Left ventricle myocardium superior (tissue), 1 donor: ENCODE measurements at places on chromosomes 2 and 18.

DNA sequence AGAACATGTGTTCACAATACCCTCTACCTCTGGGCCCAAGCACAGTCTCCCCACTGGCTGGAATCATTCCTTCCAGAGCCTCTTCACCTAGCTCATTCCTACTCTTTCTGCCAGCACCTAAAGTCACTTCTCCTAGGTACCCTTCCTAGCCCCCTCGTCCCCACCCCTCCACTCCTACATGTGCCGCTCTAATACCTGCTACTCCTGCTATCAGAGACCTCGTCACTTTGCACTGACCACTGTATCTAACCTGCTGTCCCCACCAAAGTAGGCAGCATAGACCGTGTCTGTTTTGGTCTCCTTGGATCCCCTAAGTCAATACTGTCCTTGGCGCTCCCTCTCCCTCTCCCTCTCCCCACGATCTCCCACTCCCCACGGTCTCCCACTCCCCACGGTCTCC is 53.2 kb upstream of the PKDCC start:
- no peak for DNase-seq

DNA sequence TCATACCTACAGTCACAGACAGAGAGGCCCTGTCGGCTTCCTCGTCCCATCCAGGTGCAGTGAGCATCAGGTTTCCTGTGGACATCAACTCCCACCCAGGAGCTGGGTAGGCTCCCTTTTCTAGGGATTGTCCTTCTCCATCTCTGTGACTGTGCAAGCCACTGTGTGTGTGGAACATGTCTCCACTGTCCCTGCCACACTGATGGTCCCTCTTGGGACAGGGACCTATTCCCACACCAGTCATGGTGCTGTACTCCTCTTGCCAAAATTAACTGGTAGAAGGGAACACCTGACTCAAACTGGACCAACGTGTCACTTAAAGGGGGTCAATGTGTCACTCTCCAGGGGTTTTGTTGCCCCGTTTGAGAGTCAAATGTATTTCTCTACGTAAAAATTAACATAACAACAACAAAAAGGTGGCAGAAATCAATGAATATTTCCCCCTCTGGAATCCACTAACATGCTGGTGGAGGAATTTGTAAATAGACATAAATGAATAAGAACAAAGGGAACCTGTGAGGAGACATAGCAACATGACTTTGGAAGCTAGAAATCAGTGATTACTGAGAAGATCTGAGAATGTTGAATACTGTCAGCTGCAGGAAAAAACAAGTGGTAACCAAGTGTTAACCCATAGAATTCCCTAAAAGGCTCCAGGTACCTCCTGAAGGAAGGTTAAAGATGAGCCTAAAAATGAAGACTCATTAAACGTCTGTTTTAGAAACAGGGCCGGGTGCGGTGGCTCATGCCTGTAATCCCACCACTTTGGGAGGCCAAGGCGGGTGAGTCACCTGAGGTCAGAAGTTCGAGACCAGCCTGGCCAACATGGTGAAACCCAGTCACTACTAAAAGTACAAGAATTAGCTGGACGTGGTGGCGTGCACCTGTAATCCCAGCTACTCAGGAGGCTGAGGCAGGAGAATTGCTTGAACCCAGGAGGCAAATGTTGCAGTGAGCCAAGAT is 40.4 kb downstream of the SH2D6 start:
- DNase-seq = no peak

- DNase-seq = no peak
Measured at GRCh38 chr18:80132180-80132812, 23.2 kb downstream of the ADNP2 start.

DNA sequence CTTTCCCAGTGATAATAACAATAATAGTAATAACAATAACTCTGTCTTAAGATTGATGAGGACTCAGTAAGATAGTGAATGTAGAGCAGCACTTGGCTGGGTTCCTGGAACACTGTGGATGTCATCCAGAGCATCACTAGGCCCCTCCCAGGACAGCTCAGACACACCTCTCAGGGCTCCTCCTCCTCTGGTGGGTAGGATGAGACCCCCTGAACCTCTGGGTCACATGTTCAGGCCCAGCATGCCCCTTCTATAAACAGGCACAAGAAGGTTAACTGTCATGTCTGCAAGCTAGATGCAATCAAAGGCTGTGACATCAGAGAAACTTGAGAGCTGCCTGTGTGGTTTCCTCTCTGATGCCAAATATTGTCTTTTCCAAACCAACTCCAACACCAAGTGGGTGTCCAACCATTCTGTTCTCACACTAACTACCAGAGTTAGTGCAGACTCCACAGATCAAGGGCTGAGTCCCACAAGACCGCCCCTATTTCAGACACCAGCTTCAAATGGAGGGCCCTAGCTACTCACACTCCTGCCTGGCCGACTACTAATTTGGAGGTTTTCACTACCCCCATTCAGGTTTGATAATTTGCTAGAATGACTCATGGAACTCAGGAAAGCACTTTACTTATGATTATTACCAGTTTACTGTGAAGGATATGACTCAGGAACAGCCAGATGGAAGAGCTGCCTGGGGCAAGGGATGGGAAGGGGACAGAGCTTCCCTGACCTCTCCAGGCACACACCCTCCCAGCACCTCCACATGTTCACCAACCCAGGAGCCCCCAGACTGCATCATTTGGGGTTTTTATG is 46.4 kb upstream of the BZW1 start:
- DNase-seq = no peak

- DNase-seq = no peak
Measured at GRCh38 chr2:143217512-143218115, 88.4 kb downstream of the ARHGAP15 start.

GRCh38 chr2:178234648-178235047 is 40.3 kb downstream of the OSBPL6 start:
- DNase-seq = no peak

DNA sequence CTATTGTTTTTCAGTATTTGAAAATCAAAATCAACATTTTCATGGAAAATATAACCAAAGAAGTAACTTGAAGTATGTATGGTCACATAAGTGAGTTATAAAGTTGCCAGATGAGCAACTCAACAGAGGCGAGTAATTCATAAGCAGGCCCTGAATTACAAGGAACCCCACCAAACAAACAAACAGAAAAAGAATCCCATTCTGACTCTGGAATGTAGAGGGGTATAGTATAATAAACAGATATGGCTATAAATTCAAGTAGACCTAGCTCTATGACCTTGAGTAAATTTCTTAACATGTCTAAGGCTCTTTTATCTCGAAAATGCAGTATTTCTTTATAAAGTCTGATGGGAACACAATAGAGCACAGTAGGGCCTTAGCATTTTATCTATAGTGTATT is 4.7 kb upstream of the CDH2 start:
- DNase-seq = no peak

- no peak for DNase-seq
Measured at GRCh38 chr2:159808032-159808425, 10.0 kb upstream of the CD302 start.

- no peak for DNase-seq
Measured at GRCh38 chr2:66530651-66531050, 95.7 kb downstream of the MEIS1 start.

- no peak for DNase-seq
Measured at GRCh38 chr2:66968946-66969345, 428.2 kb upstream of the ETAA1 start.

DNA sequence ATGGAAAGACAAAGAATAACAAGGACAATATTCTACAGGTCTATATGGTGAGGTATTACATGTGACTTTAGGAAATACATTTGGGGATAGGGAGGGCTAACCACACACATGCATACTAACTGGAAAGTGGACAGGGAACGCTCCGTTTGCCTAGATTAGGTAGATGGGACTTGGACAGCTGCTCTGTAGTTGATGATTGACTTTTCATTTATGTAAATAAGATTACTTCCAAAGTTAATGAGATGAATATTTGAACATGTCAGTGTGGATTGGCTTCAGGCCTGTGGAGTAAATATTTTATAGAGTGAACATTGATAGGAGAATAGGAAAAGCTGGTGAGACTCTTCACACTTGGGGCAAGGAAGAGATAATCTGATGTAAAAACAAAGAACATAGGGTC is 142.0 kb downstream of the NCK2 start:
- no peak for DNase-seq

- DNase-seq = peak; percentile 73
Measured at GRCh38 chr18:62716619-62717168, 1.4 kb downstream of the PHLPP1 start.

DNA sequence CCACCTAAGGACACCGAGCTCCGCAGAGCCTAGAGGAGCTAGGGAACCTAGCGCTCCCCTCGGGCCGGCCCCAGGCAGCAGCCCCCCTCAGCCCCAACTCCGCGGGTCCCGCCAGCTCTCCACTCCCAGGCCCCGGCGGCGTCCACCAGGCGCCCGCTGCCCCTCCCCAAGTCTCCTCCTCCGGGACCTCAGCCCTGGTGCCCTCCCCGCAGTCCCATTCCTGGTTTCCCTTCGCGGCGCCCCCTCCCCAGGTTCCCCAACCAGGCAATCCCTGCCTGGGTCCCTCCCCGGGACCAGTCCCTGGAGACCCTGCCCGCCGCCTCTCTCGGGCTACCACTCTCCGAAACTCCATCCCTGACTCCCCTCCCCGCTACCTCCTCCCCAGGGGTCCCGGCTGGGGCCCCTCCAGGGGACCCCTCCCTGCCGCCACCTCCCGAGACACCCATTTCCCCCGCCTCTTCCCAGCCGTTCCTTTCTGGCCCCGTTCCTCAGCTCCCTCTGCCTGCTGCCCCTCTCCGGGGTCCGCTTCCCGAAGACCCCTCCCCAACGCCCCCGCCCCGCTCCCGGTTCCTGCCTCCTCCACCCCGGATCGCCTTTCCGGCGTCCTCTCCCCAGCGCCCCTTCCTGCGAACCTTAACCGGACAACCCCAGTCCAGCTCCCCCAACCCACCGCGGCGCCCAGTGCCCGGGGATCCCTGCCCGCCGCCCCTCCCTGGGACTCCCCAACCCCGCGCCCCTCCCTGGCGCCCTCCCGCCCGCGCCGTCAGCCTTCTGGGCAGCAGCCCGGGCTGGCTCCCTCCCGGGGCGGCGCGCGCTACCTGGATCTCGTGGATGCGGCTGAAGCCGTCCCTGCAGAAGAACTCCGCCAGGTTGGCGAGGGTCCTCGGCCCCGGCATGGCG is 678 bp downstream of the CYP27C1 start:
- no peak for DNase-seq

DNA sequence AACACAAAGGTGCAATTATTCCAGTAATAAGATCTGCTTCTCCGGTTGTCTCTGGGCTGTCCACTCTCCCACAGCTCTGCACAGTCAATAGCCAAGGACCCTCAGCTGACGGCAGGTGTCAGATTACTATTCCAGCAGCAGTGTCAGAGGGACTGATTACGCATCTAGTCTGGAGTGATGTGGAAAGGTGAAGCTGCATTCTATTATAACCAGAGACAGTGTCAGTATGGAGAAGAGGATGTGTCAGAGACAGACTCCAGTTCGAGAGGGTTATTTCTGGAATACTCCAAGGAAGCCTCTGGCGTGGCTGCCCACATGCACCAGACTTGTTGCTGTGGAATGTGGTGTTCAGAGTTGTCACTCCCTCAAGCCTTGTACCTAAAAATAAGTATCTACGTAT is 163.6 kb upstream of the TMEM200C start:
- peak; percentile 72 for DNase-seq

DNA sequence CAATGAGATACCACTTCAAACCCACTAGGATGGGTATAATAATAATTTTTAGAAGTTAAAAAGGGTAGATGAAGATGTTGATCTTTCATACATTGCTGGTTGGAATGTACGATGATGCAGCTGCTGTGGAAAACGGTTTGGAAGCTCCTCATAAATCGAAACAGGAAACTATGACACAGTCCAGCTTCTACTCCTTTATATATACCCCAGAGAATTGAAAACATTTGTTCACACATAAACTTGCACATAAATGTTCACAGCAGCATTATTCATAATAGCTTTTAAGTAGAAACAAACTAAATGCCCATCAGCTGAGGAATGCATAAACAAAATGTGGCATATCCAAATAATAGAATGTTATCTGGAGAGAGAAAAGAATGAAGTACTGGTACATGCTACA is 95.0 kb downstream of the STRADB start:
- no peak for DNase-seq

DNA sequence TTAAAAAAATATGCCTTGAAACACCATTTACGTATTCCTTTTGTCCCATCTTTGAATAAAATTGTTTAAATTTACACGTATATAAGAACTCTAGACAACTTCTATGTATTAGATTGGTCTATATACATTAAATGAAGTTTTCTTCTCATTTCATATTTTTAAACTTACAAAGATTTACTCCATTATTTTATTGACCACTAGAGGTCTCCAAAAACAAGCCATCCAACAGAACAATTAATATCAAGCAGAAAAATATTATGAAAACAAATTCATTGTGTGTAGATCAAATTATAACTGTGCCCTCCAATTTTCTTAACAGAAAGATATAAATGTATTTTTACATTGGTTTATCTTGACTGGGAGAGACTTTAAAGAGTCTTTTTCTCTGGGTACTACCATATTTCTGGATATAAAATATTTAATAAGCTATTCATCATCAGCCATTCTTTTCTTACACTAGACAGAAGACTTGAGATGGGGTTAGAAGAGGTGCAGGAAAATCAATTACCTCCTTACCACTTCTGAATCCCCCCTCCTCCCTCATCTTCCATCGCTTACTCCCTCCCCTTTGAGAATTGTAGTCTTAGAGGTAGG is 66.5 kb downstream of the DPP4 start:
- no peak for DNase-seq

DNA sequence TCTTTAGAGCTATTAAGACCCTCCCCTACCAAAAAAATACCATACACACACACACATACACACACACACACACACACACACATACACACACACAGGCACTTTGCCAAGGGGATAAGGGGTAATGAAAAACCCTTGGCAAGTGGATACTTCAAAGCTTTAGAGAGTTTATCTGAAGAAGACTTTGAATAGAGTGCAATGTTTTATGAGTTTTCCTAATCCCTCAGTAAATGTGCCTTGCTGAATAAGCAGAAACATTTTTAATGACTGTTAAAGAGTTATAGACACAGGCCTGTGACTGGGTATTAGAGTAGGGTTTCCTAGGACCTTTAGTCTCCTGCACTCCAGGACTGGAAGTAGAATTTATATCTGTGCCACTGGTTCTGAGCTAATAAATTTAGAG is 75.5 kb upstream of the CTAGE1 start:
- no peak for DNase-seq

- no peak for DNase-seq
Measured at GRCh38 chr2:48113767-48114166, 207.5 kb upstream of the FBXO11 start.

DNA sequence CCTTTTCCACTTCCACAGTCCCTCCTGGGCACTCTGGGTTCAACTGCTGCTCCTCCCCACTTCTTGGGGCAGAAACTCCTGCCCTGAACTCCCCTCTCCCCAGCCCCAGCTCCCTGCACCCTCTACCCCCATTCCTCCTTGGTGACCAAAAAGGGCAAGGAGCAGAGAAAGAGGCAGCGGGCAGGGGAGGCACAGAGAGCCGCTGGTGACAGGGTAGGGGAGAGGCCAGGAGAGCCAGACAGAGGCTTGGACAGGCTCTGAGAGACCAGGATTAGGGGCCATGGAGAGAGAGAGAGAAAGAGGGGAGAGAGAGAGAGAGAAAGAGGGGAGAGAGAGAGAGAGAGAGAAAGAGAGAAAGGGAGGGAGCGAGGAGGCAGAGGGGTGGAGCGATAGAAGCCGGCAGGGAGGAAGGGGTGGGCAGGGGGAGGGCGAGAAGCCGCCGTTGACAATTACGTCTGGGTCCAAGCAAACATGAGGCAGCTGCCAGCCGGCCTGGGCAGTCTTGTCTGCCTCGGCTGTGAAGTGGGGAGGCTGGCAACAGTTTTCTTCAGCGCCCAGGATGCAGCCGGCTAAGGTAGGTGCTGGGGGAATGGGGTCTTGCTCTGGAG is at the start of gene KCNIP3:
TSS of gene KCNIP3 (plus strand) at position 468 of the 608 bp plus-strand sequence. CDS start at position 560, 92 bp downstream.
- DNase-seq = no peak
